Posterior vena cava (tissue), 2 donors: ENCODE measurements at places on chromosomes 6 and 20. TPM values are rescaled to one million over a fixed set of nuclear protein-coding genes. Genes with fewer than 3 reads are reported as not detected.

The FOXC1 gene
- total RNA-seq, result 27.6 TPM

The FAM209A gene
- not detected for total RNA-seq

The SIRPD gene
- not detected for total RNA-seq

The TMEM151B gene
- not detected for total RNA-seq

The HIVEP2 gene
- 30.8 TPM for total RNA-seq
